ENCODE measurements at places on chromosomes 12 and 14. TPM values are rescaled to one million over a fixed set of nuclear protein-coding genes. Genes with fewer than 3 reads are reported as not detected.

- DNase-seq = peak; percentile 12
Observed at GRCh38 chr12:41967668-41968500, 176.8 kb downstream of the GXYLT1 start.

DNA sequence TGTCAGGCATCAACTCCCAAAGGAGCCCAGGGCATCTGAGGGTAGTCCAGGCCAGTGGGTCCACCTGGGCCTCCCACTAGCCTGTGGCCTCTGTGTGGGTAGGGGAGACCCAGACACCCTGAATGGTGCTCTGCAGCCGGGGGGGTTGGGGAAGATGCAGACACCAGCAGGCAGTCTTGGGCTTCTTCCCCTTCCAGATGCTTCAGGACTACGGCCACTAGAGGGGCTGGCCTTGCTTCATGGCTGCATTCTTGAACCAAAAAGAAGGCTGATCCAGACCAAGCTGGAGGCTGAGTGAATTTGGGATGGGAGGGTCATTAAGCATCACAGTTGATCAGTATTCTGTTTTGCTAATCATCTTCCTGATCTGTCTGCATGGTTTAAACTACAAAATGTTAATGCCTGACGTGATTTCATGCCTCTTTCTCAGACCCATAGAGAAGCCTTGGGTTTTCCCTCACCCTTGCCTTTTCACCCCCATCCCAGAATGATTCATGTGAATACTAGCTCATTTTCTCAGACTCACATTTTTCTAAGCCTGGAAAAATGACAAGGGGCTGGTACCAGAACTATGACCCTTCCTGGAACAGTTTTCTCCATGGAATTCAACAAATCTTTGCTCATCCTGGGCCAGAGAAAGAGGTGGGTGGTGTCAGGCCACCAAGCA lies 134.2 kb downstream of the NTF3 start:
- DNase-seq = no peak

DNA sequence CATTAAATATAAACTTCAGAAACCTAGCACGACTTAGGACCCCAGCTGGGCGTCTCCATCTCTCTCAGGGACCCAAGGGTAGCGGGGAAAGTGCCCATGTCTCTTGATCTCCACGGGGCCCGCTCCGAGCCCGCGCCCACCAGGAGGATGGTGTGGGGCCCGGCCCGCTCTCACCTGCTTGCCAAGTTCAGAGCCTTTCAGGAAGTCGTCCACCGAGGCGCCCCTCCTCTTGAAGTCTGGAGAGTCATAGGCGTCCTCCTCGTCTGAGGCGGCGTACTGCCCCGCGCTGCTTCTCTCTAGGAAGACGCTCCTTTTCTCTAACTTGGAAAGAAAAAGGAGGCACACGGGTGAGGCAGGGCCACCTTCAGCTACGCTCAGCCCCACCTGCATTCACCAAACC lies 96.9 kb downstream of the PIWIL1 start:
- DNase-seq = no peak

GRCh38 chr12:94147387-94147990 lies 888 bp upstream of the PLXNC1 start:
- DNase-seq = peak; percentile 19

GRCh38 chr12:100229036-100229635 lies 28.5 kb downstream of the ACTR6 start:
- no peak for DNase-seq

DNA sequence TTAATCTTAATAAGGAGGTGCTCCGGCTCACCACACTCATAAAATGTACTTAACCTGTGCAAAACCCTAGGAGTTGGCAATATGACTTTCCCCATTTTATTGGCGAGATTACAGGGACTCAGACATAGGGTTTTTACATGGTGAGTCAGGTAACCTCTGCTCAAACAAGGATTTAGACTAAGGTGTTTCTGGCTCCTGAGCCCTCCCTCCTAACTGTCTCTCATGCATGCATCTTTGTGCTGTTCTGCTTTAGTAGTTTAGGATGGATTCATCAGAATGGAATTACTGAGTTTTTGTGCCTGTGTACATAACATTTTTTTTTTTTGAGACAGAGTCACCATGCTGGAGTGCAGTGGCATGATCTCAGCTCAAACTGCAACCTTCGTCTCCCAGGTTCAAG lies 993.3 kb upstream of the TMEM132C start:
- DNase-seq = no peak

DNA sequence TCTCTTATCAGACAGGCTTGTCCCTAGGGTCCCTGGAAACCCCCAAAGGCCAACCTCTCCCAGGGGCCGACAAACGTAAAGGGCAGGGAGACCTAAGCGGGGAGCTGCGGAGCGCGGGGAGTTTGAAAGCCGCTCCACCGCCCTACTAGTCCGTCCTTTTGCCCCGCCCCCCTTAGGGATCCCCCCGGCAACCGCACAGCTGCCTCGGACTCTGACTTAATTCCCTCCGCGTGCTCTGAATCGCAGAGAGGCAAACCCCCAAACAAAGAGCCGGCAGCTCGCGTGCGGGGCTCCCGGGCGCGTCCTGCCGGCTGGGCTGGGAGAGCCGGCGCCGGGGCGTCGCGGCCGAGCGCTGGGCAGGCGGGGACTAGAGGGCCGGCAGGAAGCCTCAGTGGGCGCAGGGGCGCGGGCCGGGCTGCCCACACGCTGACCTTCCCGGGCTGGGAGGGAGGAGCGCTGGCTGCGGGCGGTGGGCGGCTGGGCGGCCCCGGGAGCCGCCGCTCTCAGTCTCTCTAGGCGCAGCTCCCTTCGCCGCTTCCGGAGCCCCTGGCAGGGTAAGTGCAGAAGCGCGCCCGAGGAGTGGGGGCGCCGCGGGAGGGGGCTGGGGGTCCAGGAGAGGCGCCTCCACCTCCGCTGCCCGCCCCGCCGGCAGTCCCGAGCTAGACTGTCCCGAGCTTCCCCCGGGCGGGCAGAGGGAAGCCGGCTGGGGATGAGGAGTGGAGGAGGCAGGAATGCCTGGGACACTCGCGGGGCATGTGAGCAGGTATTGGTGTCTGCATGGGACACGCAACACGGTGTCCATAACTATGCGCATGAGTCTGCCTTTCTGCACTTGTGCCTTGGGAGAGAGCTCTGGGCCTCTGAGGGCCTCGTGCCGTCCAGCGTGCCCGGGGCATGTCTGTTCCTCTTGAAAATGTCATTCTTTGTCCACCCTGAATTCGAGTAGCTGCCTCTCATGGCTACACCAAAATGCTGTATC lies at the start of gene TSPAN11:
TSS of gene TSPAN11 (plus strand) at position 506 of the 979 bp plus-strand sequence. CDS start 27,244 bp downstream, outside the sequence.
- DNase-seq = peak; percentile 84

GRCh38 chr12:12964255-12964654 lies 12.3 kb upstream of the GPRC5D start:
- DNase-seq = no peak

GRCh38 chr12:18479256-18479655 lies 217.9 kb downstream of the PIK3C2G start:
- no peak for DNase-seq

DNA sequence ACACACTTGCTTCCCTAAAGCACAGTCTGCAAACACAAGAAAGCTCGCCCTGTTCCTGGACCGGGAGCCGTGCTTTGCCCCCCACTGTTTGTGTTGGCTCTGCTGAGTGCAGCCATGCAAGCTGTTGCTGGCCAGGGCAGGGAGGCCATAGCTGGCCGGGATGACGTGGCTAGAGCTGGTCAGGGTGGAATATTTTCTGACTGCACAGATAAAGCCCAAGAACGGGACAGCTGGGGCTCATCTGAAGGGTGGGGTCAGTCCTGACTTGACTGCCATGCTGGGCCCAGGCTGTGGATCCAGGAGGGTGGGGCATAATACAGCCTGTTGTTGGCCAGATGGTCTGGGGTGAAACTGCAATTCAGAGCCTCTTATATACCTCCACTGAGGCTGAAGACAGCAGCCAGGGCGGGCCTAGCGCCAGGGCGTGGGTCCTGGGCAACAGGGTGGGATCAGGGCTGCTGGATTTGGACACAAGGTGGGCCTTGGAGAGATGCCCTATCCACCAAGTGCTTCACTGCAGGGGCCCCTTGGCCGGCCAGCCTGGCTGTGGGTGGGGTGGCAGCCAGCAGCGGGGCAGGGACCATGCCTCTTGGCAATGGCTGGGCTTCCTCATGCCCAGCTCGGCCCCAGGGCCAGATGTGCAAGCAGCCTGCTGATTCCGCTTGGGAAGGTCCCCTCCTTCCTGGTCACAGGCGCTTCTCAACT lies 14.8 kb downstream of the KMT5A start:
- peak; percentile 61 for DNase-seq

DNA sequence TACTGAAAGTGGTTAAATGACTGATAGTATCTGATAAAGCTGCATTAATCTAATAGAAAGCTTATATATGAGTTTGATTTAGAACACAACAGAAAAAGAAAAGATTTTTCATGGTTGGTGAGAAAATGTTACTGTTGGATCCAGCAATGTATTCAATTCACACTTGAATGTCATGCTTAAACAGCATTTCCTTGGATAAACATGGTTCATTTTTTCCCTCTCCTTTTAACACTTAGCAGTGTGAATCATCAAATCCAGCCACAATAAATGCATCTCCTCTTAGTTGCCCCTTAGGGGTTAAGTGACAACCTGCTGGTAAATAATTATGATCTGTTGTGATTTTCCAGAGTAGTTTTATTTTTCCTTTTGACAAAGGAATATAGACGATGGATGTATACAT lies 74.9 kb upstream of the GRIP1 start:
- DNase-seq = no peak

GRCh38 chr12:71303199-71303598 lies 136.4 kb upstream of the LGR5 start:
- no peak for DNase-seq

GRCh38 chr12:118984161-118984943 lies 3.0 kb downstream of the SRRM4 start:
- DNase-seq = no peak

DNA sequence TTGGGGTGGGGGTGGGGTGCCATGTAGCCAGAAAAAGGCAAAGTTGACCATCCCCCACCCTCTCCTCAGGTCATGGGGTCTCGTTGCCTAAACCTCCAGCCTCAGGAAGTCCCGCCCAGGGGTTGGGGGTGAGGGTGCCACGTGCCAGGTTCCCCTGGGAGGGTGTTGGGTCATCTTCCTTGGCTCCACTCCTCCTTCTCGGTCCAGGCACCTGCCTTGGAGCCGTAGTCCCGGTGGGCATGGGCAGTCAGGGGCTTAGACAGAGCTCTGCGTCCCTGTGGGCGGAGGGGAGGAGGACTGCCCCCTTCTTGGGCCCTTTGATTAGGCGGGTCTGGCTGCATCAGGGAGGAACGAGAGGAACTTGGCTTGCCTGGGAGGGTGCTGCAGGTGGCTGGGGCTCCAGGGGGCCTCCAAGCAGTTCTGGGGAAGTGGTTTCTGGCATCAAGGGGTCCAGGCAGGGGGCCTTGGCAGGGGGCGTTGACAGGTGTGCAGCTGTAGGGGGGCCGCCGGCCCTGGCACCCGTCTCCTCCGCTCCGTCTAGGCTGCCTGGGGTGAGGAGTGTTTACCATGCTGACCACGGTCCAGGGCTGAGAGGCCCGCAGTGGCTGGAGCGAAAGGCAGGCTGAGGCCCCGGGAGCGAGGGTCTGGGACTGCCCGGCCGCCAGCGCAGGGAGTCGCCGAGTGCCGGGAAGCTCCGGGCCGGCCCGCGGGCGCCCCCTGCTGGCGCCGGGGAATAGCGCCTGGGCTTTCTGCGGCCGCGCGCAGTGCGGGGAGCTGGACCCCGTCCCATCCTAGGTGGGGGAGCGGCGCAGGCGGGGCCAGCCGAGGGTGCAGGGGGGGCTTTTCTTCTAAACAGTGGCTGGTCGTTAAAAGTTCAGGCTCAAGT lies 7.9 kb downstream of the SETD1B start:
- DNase-seq = peak; percentile 83

- no peak for DNase-seq
Observed at GRCh38 chr14:34359420-34360117, 102.5 kb downstream of the SPTSSA start.

- DNase-seq = no peak
Observed at GRCh38 chr12:98354520-98355035, 160.8 kb upstream of the TMPO start.

- no peak for DNase-seq
Observed at GRCh38 chr14:71891970-71892369, 40.3 kb upstream of the RGS6 start.

DNA sequence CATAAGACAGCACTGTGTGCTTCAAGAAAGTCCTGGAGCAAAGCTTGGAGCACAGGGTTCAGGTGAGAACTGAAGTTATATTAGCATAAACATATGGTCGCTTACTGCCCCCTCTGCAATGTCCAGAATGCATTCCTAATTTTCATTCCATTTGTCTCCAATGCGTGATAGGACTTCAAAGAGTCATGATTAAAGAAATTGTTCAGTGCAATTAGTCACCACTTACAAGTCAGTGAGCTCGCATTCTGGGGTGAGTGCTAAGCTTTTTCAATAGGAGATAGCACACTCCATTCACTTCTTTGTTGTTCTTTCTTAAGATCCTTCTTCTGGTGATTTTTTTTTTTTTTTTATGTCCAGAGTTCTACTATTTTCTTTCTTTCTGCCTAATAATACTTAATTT lies 398.4 kb downstream of the SYT1 start:
- DNase-seq = no peak

- DNase-seq = no peak
Observed at GRCh38 chr14:101497684-101498525, 63.4 kb upstream of the DIO3 start.

DNA sequence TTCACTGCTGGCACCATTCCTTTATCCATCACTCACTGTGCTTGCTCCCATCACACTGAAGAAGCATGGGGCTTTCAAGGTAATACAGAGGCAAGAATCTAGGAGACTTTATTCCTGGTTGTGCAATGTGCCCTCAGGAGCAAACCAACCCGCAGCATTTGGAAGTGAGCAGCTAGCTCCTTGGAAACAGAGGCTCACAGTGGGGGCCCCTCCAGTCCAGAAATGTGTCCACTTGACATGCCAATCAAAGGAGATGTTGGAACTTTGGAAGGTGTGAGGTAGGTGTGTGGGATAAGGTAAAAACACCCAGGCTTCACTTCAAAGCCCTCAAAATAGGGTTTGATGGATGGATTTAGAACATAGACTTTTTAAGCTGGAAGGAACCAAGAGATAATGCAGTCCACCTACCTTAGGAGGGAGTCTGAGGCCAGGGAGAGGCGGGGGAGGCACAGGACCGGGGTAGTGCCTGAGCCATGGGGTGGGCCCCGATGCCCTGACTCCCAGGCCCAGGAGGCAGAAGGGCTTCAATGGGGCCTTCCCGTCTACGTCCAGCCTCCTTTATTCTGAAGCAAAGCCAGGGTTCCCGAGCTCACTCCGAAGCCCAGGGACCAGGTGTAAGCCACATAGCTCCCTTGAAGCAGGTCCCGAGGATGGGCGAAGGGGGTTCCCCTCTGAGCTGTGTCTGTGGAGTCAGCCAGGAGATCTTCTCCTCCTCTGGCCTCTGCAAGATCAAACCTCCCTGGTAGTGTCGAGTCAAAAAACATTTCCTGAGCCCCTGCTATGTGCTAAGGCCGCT lies 17.6 kb upstream of the BCL11B start:
- DNase-seq = no peak

- no peak for DNase-seq
Observed at GRCh38 chr14:99522025-99522401, 40.8 kb downstream of the CCNK start.

- no peak for DNase-seq
Observed at GRCh38 chr12:28421374-28421773, 231.1 kb downstream of the CCDC91 start.

Gene GRIN2B
- 0.58 TPM for total RNA-seq

Gene PLEK2
- total RNA-seq = 0.22 TPM

Gene ERP27
- total RNA-seq = 0.13 TPM

Gene GPR137C
- total RNA-seq = 1.8 TPM

Gene OR6C2
- not detected for total RNA-seq

Gene SLC25A21
- 1.1 TPM for total RNA-seq

Gene WNT1
- not detected for total RNA-seq

Gene SYCP3
- total RNA-seq = 0.13 TPM

Gene ENTPD5
- total RNA-seq = 10.4 TPM

Gene KCNH5
- total RNA-seq = 0.04 TPM

Gene DENND5B
- 21.0 TPM for total RNA-seq
